ENCODE measurements at places on chromosomes 7 and 10.

GRCh38 chr7:93232673-93233018 lies 480 bp downstream of the VPS50 start:
- H3K27ac ChIP-seq, result peak overlapping the region; percentile 89
- no peaks in the 10 kb centered on the region for H3K27me3 ChIP-seq
- H3K36me3 ChIP-seq, result no peaks in the 10 kb centered on the region
- peak overlapping the region; percentile 93 for H3K4me3 ChIP-seq
- H3K4me1 ChIP-seq, result peaks cover 6% of the 10 kb centered on the region

DNA sequence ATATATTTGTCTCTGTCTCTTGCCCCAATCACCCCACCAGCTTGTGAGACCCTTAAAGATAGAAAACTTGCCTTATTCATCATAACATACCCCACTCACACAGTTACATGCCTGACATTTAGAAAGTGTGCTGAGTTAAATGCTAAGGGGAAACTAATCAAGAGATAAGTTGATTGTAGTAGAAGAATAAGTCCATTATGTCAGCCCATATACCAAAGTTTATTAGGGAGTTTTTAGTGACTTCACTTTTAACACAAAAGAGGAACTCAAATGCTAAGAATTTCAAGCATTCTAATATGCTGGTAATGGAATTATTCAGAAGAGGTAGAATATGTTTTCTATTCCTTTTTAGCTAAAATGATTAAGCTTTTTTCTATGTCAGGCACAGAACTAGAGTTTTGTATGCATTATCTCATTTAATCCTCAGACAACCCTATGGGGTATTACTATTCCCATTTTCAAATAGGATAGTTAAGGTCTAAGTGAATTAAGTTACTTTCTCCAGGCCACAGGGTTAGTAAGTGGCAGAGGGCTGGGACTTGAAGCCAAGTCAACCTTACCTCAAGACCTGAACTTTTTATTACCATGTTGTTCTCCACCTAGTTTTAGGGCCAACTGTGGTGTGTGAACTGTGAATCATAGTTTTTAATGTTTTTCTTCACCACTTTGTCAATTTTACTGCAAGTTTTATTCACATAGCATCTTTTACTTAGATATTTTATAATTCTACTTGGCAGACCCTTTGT lies 19.6 kb downstream of the ASAH2 start:
- no peak overlapping the region for H3K4me3 ChIP-seq
- no peak for DNase-seq
- no peak overlapping the region for H3K27ac ChIP-seq
- H3K36me3 ChIP-seq, result no peaks in the 10 kb centered on the region
- H3K4me1 ChIP-seq, result no peaks in the 10 kb centered on the region

GRCh38 chr7:100200693-100201092 lies 19.1 kb upstream of the PVRIG start:
- no peaks in the 10 kb centered on the region for H3K27me3 ChIP-seq
- H3K4me3 ChIP-seq, result no peak overlapping the region
- H3K27ac ChIP-seq, result no peak overlapping the region
- H3K36me3 ChIP-seq, result no peaks in the 10 kb centered on the region
- no peaks in the 10 kb centered on the region for H3K4me1 ChIP-seq

GRCh38 chr7:105577251-105577650 lies 4.0 kb downstream of the EFCAB10 start:
- H3K4me3 ChIP-seq, result no peak overlapping the region
- no peaks in the 10 kb centered on the region for H3K27me3 ChIP-seq
- no peak overlapping the region for H3K27ac ChIP-seq
- no peak for DNase-seq
- no peaks in the 10 kb centered on the region for H3K4me1 ChIP-seq

GRCh38 chr10:122702275-122702674 lies 2.6 kb upstream of the C10orf120 start:
- H3K4me3 ChIP-seq, result no peak overlapping the region
- no peak overlapping the region for H3K27ac ChIP-seq
- H3K4me1 ChIP-seq, result no peaks in the 10 kb centered on the region
- H3K27me3 ChIP-seq, result no peaks in the 10 kb centered on the region

GRCh38 chr7:12590559-12590958 lies 20.0 kb downstream of the SCIN start:
- no peaks in the 10 kb centered on the region for H3K4me1 ChIP-seq
- no peak overlapping the region for H3K27ac ChIP-seq
- no peaks in the 10 kb centered on the region for H3K27me3 ChIP-seq
- no peaks in the 10 kb centered on the region for H3K36me3 ChIP-seq
- no peak for DNase-seq

- no peaks in the 10 kb centered on the region for H3K36me3 ChIP-seq
- H3K4me1 ChIP-seq, result no peaks in the 10 kb centered on the region
- no peaks in the 10 kb centered on the region for H3K27me3 ChIP-seq
- no peak overlapping the region for H3K4me3 ChIP-seq
- no peak overlapping the region for H3K27ac ChIP-seq
Measured at GRCh38 chr10:61262486-61263261, 190.5 kb downstream of the TMEM26 start.

- no peak overlapping the region for H3K27ac ChIP-seq
- H3K27me3 ChIP-seq, result no peaks in the 10 kb centered on the region
- no peaks in the 10 kb centered on the region for H3K36me3 ChIP-seq
- DNase-seq, result no peak
Measured at GRCh38 chr10:30686708-30687107, 57.2 kb upstream of the LYZL2 start.

DNA sequence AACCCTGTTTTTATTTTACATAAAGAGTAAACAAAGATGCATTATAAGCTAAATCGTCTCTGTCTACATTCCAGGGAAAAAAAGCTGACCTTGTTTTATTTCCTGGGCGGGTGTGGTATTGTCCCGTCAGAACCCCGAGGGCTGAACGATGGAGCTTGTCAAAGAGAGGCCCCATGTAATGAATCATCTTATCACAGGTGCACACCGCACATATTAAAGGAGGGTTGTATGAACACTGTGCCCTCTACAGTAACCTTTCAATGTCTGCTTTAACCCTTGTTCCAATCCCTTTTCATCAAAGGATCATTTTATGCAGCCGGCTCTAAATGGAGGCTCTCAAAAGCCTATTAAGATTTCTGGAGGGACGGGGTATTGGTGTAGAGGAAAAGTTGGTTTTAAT lies 158.5 kb upstream of the YAE1 start:
- no peaks in the 10 kb centered on the region for H3K27me3 ChIP-seq
- no peak for DNase-seq
- no peaks in the 10 kb centered on the region for H3K4me1 ChIP-seq
- H3K4me3 ChIP-seq, result no peak overlapping the region

GRCh38 chr10:19412531-19412930 lies 363.9 kb downstream of the MALRD1 start:
- DNase-seq, result no peak
- no peak overlapping the region for H3K4me3 ChIP-seq
- H3K27me3 ChIP-seq, result no peaks in the 10 kb centered on the region
- no peaks in the 10 kb centered on the region for H3K4me1 ChIP-seq

- no peak overlapping the region for H3K4me3 ChIP-seq
- no peak overlapping the region for H3K27ac ChIP-seq
- H3K4me1 ChIP-seq, result no peaks in the 10 kb centered on the region
- H3K36me3 ChIP-seq, result peaks cover 41% of the 10 kb centered on the region
- H3K27me3 ChIP-seq, result no peaks in the 10 kb centered on the region
- DNase-seq, result no peak
Measured at GRCh38 chr7:141568227-141568626, 17.0 kb downstream of the AGK start.

Data from naive thymus-derived CD4-positive, alpha-beta T cell (primary cell).